ENCODE measurements at places on chromosomes 16 and 17.

DNA sequence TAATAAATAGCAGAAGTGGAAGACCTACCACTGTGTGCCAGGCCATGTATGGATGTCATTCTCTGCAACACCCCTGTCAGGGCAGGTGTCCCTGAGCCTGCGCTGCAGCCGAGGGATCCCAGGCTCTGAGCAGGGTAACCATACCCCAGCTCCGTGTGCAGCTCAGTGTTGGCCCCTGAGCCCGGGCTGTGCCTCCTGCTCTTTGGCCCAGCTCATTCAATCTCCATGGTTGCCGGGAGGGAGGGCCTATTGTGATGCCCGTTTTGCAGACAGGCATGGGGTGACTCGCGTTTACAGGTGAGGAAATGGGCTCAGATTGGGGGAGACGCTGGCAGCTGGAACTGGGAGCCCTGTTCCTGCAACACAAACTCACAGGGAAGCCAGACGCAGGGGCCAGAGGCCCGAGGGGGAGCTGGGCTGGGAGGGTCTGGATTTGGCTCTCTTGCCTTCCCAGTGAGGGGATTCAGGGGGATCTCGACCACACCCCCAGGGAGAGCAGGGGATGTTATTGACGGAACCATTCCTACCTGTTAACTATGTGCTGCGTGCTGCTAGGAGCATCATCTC lies 190.5 kb downstream of the IRF8 start:
- no peak for DNase-seq

DNA sequence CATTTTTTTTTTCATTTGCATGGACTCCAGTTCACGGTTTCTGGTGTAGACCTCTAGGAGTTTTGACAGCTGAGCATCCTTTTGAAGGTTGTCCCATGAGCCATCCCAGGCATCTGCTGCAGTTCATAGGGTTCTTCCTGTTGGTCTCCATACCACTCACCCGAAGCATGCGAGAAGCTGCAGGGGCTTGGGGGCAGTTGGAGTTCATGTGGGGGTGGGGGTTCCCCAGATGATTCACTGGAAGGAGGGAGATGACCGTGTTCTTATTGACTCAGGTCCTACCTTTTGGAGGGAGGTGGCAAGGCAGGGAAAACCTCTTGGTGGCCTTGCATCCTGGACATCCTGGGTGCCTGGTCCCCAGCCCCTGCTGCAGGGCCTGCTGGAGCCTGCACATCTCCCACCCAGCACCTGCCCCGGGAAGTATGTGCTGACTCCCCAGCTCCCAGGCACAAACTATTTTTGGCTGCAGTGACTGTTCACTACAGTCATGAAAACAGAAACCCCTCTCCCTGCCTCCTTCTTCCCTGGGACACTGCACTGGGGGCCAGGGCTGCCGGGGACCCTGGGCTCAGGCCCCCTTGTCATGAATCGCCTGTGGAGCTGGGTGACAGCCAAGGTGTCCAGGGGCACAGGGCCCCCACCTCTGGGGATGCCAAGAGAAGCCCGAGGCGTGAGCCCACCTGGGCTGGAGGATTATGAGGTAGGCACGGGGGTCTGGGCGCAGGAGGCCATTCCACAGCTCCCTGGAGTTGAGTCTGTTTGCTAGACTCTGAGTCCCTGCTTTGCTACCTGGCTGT lies 64.9 kb upstream of the LGALS9 start:
- no peak for DNase-seq

GRCh38 chr17:63930951-63931575 lies 1.1 kb downstream of the CD79B start:
- DNase-seq, result no peak

DNA sequence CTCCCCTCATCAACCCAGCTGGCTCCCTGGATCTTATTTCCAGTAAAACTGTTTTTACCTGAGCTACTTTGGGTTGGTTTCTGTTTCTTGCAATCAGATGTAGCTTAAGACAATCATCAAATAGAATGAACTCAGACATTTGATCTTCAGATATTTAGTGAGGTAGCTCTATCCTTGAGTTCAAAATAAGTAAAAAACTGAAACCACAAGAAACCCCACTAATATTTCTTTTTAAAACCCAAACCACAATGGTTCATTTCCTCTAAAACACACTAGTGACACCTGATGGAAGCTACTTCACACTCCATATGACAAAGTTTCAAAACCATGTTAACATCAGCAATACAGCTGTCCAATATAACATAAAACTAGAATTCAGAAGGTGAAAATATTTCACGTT lies 37.8 kb downstream of the CACNG1 start:
- DNase-seq, result no peak

DNA sequence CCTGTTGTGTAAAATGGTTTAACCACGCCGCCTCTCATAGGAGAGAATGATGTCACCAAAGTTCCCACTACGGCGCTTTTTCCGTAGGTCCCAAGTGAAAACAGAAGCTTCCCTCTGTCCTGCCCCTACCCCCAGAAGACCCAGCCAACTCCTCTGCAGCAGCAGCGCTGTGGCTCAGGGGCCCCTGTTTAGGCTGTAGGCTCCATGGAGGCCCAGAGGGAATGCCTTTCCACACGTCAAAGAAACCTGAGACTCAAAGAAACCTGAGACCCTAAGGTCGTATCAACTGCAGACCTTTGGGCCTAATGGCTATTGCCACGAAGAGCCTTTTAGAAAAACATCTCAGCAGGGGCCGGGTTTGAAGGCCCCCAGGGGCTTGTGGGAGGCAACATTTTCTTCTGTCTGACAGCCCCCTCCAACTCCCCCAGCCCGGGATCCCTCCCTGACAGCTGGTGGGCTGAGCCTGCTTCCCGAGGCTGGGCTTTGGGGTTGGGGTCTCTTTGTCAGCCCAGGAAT lies 43.1 kb upstream of the MEAK7 start:
- DNase-seq, result no peak

DNA sequence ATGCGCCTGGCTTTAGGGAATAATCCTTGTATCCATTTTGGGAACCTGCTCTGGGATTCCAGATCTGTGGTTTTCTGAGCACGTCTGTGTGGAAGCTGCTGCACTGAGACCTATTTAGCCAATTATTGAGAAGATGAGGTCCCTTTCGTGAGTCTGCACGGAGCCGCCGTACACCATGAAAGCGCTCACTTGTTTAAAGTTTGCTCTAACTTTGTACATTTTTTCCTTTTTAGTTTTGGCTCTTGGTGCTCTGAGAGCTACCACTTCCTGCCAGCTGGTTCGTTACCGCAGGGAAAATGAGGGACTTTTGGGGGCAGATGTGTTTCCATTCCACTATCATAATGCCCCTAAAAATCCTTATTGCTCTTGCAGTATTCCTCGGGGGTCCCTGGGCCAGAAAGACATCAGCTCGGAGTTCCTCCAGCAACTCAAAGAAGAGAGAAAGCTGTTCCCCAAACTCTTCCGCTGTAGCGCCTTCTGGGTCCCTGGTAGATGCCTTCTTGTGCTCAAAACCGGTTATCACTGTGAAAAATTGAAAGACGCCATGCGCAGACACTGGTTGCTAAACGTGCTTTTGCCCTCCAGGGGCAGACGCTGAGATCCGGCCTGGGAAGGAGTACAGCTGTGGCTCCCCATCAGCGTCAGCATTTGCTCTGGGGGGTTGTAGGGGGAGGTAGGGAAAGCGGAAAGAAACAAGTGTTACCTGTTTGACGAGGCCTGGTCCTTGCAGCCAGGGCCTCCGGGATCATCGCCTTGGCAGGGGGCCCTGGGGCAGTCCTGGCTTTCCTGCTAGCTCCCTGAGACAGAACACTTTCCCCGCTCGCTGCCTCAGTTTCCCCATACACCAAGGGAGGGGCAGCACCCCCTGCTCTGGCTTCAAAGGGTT lies 238.1 kb downstream of the MRTFB start:
- DNase-seq, result no peak

DNA sequence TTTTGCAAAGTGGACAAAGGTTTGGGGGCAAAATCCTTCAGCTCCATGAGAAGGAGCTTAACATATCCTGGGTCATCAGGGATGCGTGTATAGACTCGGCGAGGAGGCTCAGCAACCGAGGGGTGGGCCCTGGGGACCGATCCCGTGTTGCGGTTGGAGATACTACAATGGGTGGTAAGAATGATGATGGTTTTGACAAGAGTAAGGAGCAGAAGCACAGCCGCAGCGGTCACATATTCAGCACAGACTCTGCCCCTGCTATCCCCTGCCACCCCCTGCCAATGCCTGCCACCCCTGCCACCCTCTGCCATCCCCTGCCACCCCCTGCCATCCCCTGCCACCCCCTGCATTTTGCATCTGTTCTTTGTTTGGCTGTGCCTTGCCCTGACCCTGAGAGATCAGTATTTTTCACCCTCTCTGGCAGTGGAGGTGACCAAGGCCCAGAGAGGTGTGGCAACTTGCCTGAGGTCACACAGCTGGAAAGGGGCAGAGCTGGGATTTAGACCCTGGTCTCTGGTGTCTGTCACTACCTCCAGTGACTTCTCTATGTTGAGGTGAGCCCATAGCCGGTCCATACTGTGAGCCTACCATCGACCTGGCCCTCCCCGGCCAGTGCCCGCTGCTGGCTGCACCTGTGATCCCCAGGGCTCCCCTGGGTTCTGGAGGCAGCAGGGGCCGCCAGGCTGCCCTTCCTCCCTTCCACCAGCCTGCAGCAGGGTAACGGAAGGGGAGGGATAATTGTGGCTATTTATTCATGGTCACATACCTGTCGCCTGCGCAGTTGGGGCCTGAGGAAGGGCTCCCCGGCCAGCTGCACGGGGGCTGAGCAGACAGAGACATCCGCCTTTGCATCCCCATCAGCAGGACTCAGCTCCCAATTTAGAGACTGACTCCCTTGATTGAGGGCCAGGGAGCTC lies 74.9 kb upstream of the CBX4 start:
- DNase-seq, result no peak

DNA sequence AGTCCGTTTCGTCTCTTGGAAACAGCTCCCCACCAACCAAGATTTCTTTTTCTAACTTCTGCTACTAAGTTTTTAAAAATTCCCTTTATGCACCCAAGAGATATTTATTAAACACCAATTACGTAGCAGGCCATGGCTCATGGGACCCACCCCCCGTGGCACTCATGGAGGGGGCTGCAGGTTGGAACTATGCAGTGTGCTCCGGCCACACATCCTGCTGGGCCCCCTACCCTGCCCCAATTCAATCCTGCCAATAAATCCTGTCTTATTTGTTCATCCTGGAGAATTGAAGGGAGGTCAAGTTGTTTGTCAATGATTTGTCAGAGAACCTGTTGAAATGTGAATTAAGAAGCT lies 48.2 kb downstream of the IL21R start:
- no peak for DNase-seq

DNA sequence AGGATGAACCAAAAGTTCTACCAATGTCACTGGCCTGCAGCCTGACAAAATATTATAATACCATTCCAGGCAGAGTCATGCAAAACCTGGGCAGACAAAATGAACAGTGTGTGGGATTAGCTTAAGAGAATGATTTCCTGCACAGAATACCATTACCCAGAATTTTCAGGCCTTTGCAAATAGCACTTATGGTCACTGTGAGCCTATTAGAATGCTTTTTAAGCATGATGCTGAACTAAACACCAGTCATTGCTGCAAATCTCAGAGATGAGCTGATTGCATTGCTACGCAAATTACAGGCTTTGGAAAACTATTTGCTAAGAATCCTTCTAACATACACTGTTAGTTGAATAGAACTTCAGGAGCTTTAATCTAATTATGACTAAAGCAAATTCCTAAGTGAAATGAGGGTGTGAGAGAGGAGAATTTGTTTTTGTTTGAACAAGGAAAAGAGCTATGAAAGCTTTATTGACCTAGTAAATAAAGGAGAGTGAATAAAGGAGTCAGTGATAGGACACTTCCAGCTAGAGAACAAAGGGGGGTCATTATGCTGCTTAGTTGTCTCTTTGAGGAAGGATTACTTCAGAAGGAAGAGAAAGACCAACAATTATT lies 398.8 kb downstream of the HS3ST3B1 start:
- DNase-seq, result no peak

DNA sequence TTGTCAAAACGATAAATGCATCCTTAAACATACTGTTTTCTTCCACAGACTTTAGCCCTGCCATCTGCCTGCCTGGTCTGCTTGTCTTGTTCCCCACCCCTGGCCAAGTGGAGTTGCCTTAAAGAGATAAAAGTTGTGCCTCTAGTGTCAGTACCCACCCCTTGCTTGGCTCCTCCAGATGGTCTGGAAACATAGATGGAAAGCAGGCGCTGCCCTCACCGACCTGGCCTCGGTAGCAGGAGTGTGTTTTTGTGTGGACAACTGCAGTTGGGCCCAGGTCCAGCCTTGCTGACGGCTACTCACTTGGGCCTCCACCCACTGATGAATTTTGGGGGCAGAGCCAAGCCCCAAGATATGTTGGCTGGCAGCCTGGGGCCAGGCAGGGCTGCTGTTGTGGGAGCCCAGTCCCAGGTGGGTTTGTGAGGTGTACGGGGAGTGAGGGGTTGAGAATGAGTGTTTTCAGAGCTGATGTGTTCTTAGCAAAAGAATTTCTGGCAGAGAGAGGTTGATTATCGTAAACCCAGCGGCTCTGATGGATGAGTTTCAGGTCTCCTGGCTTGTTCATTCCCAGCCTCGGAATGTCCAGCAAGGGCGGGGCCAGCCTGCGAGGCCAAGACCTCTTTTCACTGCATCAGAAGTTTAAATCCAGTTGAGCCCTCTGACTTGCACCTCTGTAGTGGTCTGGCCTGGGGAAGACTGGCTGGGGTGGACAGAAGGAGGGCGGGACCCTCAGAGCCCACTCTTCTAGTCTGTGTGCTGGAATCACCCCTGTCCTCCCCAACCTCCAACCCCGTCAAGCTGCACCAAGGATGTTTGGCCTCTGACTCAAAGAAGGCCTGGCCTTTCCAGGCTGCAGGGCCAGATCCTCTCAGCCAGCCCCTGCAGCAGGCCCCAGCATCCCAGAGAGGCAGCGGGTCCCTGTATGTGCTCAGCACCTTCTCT lies 179.7 kb downstream of the RAB11FIP4 start:
- DNase-seq, result peak; percentile 77

DNA sequence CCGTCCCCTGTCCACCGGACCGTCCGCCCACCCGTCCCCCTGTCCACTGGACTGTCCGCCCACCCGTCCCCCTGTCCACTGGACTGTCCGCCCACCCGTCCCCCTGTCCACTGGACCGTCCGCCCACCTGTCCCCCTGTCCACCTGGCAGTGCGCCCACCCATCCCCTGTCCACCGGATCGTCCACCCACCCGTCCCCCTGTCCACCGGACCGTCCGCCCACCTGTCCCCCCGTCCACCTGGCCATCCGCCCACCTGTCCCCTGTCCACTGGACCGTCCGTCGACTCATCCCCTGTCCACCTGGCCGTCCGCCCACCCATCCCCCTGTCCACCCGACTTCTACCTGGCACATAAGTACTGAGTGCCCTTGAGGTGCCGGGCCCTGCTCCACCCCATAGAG lies 76.6 kb downstream of the LMF1 start:
- DNase-seq, result no peak

DNA sequence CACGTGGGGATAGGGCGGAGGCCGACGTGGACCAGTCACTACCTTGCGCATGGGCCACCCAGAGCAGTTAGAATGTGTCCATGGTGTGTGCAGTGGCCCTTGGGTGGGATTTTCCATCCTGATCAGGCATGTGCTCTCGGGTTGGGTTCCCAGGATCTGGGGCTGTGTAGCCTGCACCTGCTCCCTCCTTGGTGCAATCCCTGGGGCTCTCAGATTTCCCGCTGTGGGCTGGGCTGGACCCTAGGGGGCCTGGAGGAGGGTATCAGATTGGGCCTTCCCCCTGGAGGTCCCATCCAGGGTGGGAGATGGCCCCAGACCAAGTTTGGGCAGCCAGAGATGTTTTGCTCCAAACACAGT lies 1.3 kb downstream of the SMTNL2 start:
- DNase-seq, result no peak

Measured in HS-5 (cell line).